Activated T-cell treated with anti-CD3 and anti-CD28 coated beads for 24 hours (primary cell): ENCODE measurements at places on chromosomes 2 and 18.

DNA sequence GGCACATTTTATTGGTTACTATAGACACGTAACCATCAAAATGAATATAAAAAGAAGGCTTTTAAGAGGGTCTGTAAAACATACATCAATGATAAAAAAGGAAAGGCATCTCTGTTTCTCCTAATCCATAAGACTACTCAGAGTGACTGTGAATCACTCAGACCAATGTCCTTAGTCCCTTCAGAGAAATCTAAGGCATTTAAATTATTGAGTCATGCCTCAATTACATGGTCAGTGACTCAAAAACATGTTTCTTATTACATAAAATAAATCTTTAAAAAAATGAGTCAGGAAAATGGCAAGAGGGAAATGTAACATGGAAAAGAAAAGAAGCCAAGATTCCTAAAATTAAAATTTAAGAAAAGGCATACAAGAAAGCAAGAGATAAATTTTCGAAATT lies 146.6 kb downstream of the ERBB4 start:
- DNase-seq: no peak

DNA sequence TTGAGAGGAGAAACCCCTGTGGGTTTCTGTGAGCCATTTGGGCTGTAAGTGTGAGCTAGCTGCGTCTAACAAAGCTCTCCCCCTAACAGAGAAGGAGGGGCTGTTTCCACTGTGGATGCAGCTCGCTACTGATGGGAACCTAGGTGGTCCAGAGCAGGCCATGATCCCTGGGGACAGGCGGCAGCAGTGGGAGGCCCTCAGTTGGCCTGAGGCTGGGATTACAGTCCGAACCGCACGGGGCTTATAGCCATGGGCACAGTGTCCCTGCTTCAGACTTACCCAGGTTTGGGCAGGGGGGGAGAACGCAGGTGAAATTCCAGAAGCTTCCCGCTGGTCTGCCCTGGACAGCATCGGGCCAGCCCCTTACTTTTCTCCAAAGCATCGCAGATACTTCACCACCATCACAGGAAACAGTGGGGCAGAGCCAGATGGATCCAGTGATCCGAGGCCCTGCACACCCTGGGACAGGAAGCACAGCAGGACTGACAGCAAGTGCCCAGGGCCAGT lies 139.4 kb downstream of the SEPTIN10 start:
- DNase-seq: no peak

DNA sequence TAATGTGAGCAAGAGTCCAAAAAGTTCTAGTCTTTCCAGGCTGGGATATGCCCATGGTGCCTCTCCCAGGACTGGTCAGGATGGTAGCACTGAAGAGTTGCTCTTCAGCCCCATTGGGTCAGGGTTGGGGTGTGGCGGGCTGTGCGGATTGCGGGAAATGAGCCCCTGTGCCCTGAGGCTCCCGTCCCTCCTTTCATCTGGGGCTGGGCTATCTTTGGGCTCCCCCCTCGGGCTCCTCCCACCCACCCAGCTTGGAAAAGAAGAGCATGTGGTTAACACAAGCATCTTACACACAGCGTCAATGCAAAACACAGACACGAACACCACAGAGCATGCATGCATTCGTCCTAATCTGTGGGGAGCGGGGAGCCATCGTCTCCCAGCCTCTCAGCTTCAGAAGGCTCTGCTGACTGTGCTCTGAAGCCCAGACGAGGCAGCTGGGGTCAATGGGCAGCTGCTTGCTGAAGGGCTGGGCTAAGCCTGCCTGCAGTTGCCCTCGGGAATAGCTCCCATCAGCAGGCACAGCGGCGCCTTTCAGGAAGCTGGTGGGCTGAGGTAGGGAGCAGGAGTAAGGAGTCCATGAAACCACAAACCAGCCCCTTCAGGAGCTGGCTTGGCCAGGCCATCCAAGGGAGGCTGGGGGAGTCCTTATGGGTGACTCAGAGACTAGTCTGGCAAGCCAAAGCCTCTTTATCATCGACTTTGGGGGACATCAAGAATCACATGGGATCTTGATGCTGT lies 112.9 kb downstream of the CLIP4 start:
- DNase-seq: no peak

DNA sequence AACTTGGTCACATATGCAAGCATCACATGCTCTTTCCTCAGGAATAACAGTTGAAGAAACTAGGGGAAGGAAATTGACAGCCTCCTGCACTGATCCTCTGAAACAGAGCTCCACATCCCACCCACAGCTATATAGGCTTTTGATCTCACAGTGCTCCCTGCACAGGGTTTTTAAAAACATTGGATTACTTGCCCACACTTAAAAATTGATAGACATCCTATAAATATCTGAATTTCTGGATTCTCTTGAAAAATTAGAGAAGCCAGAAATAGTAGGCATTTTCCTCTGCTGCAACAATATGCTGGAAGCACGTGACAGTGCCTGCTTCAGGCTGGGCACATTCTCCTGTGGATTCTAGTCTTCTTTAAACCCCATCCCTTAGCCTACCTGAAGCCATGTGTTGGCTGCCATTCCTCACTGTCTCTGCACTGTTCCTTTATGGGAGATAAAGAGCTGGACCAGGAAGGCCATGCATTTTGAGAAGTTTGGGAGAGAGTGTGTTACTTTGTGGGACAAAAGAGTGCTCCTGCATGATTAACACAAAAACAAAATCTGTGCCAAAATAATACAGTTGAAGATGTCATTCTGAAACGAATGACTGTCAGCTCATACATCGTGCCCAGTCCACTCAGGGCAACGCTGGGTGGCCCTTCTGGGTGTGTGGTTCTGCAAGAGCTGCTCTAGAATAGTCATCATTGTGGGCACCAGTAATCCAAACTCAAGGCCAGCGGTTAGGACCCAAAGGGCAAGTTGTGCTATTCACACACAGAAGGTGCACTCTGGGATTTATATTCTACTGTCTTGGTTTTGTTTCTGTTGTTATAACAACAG lies 59.8 kb downstream of the GYPC start:
- DNase-seq: no peak

GRCh38 chr18:58303363-58303762 lies 259.3 kb downstream of the NEDD4L start:
- no peak for DNase-seq

- no peak for DNase-seq
These were observed 185.2 kb downstream of the ZFP36L2 start for GRCh38 chr2:43041173-43041591.

DNA sequence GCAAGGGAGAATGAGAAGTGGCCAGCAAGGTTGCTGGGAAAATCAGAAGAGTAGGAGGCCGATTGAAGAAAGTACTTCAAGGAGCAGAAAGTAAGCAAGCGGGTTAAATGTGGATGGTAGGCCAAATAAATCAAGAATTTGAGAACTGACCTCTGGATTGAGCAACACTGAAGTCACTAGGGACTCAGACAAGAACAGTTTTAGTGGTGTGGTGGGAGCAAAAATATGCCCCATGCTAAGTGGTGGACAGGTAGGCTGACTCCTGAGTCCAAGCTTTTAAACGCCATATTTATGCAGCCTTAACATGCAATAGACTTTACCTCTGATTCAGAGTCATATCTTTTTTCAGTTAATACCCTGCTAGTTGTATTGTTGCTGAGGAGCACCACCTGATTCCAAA lies 4.5 kb downstream of the TRABD2A start:
- DNase-seq: no peak

- DNase-seq: no peak
These were observed 142.6 kb upstream of the ALKAL2 start for GRCh38 chr2:430291-431040.
